ENCODE measurements at places on chromosomes 1 and 21.

DNA sequence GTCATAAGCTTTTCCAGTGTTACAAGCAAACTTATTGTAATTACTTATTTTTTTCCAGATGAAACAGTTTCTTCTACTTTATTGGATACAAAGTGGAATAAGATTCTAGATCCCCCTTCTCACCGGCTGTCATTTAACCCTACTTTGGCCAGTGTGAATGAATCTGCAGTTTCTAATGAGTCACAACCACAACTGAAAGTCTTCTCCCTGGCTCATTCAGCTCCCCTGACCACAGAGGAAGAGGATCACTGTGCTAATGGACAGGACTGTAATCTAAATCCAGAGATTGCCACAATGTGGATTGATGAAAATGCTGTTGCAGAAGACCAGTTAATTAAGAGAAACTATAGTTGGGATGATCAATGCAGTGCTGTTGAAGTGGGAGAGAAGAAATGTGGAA, 95.5 kb downstream of the ZFYVE9 start:
- no peak for DNase-seq

- no peak for DNase-seq
Observed at GRCh38 chr1:172404121-172404520, 16.4 kb upstream of the C1orf105 start.

- DNase-seq, result no peak
Observed at GRCh38 chr1:12697397-12697796, 18.5 kb upstream of the AADACL3 start.

- no peak for DNase-seq
Observed at GRCh38 chr1:218339267-218339831, 5.8 kb upstream of the TGFB2 start.

- DNase-seq, result no peak
Observed at GRCh38 chr1:9271283-9271682, 21.4 kb upstream of the SPSB1 start.

- peak; percentile 33 for DNase-seq
Observed at GRCh38 chr1:227945891-227946623, 1.7 kb downstream of the WNT9A start.

DNA sequence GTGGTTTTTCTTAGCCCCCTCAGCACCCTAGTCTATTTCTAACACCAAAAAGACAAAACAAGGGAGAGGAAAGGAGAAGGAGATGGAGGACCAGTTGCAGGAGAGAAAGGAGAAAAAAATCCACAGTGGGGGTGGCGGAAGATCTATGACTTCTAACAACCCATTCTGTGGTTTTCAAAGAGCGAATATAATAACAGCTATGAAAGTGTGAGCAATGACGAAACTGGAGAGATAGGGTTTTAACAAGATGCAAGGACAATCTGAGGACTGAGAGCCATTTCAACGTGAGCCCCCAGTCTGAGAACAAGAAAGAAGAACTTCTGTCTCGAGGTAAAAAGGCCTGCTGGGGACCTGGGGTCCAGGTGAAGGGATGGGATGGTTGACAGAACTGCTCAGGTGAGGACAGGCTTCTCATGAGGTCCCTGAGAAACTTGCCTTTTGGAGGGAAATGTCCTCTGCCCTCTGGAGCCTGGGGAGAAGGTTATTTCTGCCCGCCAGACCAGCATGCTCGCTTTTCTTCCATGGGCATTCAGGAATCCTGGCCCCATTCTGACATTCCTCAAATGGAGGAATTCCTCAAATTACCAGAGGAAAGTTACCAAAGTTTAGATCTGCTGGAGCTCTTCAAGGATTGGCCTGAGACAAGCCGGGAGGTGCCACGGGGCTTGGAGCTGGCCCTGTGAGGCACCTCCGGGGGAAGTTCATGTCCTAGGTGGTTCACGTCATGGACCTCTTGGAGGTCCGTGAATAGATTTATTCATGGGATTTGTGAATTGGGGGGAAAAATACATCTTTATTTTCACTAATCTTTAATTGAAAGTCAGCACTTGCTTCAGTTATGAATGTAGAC, at the start of gene CD160:
CD160 (plus strand) TSS at position 270 of the 850 bp plus-strand sequence. CDS start 8,829 bp downstream, outside the sequence.
- DNase-seq, result no peak

DNA sequence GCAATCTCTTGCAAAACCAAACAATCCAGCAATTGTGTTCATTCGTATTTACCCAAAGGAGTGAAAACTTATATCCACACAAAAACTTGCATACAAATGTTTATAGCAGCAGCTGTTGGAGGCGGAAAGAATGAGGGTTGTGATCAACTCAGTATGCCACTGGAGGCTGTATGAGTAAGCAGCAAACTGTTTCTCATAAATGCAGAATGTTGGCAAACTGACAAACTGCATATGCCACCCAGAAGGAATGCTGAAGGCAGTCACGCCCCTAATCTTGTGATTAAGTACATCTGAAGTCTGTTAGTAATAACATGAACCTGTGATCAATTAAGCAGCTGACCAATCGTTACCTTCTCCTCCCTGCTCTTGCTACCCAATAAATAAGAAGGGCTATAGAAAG, 60.5 kb upstream of the CR2 start:
- DNase-seq, result no peak

All from GM12892 (cell line).